ENCODE measurements at places on chromosomes 5 and 9.
A peak's percentile ranks its signal among the peaks of the same experiment; 100 is the strongest.

DNA sequence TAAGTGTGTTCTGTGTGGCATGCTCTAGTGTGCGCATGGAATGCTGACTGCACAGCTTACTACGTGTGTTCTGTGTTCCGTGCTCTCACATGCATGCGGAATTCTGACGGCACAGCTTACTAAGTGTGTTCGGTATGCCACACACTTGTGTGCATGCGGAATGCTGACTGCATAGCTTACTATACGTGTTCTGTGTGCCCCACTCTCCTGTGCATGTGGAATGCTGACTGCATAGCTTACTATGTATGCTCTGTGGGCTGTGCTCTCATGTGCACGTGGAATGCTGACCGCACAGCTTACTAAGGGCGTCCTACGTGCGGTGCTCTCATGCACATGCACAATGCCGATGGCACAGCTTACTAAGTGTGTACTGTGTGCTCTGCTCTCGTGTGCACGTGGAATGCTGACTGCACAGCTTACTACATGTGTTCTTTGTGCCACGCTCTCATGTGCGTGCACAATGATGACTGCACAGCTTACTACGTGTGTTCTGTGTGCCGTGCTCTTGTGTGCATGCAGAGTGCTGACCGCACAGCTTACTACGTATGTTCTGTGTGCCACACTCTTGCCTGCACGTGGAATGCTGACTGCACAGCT, 548.9 kb downstream of the IRX1 start:
- DNase-seq, result no peak

GRCh38 chr9:89178830-89179539, 367 bp upstream of the SHC3 start:
- DNase-seq, result no peak

DNA sequence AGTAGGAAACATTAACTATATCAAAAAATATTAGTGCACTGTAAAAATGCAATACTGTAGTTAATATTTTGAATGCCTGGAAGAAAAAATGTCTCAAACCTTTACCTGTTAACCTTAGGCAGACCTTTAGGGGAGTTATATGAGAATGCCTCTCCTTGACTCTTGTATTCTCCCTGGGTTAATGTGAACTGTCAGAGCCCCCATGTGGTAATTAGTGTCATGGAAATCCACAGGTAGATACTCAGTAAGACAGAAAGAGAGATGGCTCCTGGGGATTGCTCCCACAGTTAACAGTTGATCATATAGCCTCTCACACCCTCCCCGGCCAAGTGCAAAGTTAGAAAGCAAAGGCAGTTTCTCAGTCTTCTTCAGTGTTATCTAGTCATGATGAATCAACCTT, 742.8 kb downstream of the NR2F1-AS1 start:
- DNase-seq, result no peak

- no peak for DNase-seq
These were observed 51.1 kb downstream of the ECPAS start for GRCh38 chr9:111433082-111433481.

DNA sequence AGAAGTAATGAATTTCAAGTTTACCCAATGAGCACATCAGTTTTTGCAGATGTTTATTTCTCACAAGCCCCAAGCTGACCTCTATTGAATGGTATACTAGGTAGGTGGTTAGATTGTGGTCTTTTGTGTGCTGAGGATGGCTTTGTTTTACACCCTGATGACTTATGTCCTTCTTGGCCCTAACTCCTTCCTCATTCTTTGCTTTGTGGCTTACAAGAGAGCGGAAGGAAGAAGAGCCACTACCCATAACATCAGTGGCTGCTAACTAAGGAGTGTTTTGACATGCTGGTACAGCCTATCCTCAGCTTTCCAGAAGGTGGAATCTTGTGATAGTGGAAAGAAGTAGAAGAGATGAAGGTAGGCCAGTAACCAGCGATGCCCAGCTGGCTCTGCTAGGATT, 85.7 kb upstream of the NTRK2 start:
- DNase-seq, result no peak

GRCh38 chr9:97695995-97696802, 941 bp downstream of the XPA start:
- no peak for DNase-seq

DNA sequence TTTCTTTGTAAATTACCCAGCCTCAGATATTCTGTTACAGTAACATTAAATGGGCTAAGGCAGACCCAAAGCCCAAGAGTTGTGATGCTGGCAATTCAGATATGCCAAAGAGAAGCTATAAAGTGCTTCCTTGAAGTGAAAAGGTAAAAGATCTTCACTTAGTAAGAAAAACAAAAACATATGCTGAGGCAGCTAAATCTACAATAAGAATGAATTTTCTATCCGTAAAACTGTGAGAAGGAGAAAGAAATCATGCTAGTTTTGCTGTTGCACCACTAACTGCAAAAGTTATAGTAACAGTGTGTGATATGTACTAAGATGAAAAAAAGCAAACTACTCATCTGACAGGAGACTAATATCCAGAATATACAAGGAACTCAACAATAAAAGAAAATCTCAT, 39.9 kb downstream of the FAM114A2 start:
- no peak for DNase-seq

DNA sequence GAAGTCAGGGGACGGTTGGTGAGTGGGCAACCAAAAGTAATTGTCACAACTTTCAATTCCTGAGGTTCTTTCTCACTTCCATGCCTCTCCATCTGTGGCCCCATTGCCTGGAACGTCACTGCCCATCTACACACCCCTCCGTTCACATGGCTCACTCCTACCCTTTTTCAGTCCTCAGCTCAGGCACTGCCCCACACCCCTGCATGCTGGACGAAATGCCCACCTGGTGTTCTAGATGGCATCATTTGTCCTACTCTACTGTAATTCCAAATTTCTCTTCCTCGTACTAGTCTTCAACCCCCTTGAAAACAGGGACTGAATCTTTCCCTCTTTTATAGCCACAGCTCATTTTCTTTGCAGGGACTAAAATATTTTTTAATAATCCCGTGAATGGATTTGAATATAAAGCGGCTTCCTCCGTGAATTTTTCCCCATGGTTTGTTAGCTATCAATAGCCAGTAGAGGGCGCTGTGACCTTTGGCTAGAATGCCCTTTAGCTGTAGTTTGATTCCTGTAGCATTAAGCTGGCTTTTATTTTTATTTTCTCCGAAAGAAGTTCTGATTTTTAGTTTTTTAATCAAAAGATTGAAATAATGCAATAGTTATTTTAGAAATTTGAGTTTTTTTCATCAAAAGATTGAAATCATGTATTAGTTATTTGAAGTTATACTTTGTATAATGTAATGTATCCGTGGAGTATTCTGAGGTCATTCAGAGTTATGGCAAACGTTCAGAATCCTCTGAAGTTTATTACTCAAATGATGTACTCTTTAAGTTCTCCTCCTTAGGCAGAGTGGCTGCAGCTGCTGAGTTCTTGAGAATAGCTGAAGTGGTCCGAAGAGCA, 232.1 kb downstream of the SH3GL2 start:
- DNase-seq, result no peak

DNA sequence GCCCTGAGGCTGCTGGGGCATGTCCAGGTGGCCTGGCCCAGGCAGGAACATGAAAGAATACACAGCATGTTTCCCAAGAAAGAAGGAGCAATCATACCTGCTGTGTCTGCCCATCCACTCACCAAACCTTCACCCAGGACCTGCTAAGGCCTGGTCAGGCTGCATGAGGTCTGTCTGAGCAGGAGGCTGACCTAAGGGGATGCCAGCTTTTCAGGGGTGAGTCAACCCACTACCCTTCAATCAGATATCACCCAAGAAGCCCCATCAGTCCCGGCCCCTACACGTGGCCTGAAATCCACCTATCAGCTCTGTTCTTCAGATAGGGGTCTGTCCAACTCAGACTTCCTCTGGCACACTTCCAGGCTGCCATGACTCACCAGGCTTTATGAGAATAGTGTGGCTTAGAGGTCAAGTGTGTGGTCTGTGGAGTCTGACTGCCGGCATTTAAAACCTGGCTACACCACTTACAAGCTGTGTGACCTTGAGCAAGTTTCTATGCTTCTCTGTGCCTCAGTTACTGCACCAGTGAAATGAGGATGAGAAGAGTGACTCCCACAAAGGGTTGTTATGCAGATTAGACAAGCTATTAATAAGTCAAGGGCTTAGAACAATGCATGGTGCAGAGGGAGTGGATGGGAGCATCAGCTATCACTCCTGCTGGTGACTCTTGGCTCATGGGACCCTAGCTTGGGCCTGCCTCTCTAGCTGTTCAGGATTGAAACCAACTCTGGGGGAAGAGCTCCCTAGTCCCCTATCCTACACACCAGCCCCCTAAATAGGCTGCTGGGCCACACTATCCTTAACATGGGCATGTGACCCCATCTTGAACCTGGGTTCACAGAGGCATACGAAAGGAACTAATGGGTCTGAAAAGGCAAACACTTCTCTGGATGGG, 130.3 kb downstream of the PAX5 start:
- DNase-seq, result peak; percentile 19

DNA sequence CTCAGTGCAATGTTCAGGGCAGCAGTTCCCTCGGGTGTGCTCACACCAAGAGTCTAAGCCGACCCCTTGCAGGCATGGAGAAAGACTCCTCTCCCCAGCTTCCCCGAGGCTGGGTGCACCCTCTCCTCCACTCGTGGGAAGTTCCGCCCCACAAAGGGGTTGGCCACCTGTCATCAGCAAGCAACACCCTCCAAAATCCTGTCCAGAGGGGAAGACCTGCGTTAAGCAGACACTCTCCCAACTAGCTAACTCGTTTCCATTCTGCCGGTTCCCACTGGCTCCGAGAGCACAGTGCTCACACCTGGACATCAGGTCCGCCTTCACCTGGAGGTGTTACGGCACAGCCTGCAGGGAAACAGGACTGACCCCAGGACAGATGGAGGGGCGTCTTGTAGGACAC, 117.9 kb upstream of the IRX4 start:
- no peak for DNase-seq

DNA sequence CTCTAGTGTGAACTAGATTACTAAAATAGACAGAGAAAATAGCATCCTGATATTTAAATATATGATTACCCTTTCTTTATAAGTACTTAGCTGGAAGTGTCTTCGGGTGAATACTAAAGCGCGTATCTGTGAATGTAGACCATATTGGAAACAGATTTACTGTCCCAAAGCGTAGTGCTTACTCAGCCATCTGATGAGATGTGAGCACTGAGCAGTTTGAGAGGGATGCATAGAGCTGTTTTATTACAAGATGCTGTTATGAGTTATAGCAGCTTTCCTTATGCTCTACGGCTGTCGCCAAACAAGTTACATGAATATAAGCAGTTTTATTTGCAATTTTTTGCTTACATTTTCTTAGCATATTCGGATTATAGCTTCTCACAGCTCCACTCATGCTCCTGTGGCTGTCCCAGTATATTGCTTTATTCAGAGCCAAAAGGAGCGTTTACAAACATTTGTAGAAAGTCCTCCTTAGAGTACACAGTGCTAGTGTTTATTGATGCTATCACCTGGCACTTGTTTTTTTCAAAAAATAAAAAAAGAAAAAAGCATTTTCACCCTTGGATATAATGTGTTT, 981.4 kb upstream of the WWC1 start:
- DNase-seq, result no peak

GRCh38 chr5:169343766-169344165, 42.8 kb upstream of the SLIT3 start:
- DNase-seq, result no peak

GRCh38 chr5:166377756-166378155, 1913.7 kb upstream of the WWC1 start:
- DNase-seq, result no peak

- DNase-seq, result no peak
These were observed 117.5 kb downstream of the ADAMTS2 start for GRCh38 chr5:179227580-179228311.

- DNase-seq, result no peak
These were observed 192.5 kb downstream of the CDK5RAP2 start for GRCh38 chr9:120387257-120388002.

DNA sequence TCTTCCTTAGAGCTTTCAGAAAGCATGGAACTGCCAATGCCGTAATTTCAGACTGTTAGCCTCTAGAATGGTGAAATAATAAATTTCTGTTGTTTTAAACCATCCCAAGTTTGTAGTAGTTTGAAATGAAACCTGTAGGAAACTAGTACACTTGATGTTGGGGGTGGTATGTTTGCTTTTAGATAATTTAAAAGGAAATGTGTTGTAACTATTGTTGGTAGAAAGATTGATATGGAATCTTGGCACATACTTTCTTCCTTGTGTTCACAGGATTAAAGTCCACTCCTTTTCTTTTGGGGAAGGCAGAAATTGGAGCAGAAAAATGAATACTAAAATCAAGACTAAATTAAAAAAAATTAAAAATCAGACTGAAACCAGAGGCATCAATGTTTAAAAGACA, 66.0 kb upstream of the ARRDC3 start:
- DNase-seq, result no peak

DNA sequence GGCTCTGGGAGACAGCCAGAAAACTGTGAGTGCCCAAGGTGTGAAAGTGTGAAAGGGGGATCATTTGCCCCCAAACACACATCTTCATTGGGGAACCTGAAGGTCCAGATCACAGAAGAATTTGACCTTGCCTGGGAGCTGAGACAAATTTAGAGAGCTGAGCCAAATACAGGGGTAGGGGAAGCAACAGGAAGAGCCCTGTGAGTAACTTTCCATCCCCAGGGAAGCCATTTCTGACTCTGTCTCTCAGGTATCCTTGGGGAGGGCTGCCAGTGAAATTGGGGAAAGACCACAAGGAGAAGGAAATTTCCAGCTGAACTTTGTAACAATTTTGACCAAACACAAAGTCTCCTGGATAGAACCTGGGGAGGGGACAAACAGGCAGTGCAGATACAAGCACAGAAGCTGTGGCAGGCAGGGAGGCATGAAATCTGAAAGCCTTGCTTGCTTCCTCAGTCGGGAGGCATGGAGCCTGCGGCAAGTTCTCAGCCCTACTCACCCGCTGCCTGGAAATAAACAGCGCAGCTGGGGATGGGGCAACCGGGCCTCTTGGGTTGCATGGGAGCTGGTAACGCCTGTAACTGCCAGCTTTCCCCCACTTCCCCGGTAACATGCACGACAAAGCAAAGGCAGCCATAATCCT, 31.5 kb upstream of the ZCCHC9 start:
- no peak for DNase-seq

DNA sequence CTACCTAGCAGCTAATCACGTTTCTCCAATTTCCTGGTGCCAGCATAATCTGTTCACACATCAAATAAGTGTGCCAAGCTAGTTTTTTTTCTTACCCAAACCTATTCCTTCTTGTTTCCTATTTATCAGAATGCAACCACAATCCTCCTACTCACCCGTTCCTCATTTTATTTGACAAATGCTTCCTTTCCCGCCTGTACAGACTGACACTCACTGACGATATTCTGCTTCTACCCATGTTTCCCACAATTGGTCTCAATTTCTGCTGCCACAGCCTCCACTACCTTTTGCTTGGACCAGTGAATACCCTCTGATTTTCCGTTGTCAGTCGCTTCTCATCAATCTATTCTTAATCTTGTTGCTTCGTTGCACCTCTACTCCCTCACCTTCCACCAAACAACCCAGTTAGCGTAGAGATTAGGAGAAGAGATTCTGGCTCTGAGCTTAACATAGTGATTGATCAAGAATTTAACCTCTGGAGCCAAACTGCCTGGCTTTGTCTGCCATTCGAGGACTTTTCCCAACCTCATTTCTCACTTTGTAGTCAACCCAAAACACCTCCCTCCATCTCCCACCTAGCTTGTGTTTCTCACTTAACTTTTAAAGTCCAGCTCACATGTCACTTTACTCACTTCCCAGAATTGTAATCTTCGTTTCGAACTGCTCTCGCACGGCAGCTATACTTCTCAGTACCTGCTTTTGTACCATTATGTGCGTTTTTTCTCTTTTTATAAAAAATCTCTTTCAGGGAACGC, 729 bp upstream of the TMEM38B start:
- DNase-seq, result peak; percentile 10
